Activated T-cell treated with anti-CD3 and anti-CD28 coated beads, Interleukin-2, amount 50 U/mL, for 72 hours (primary cell): ENCODE measurements at places on chromosomes 11 and 22. TPM values are rescaled to one million over a fixed set of nuclear protein-coding genes. Genes with fewer than 3 reads are reported as not detected.

- H3K27me3 ChIP-seq = peaks cover 27% of the 10 kb centered on the region
- H3K27ac ChIP-seq = peak overlapping the region; percentile 94
These were observed 796 bp upstream of the YIF1A start for GRCh38 chr11:66289548-66290329.

GRCh38 chr22:31212783-31213629, 908 bp downstream of the LIMK2 start:
- no peak for DNase-seq
- H3K27me3 ChIP-seq = no peaks in the 10 kb centered on the region
- H3K4me1 ChIP-seq = peaks cover 61% of the 10 kb centered on the region
- peak overlapping the region; percentile 90 for H3K4me3 ChIP-seq
- no peaks in the 10 kb centered on the region for H3K36me3 ChIP-seq

DNA sequence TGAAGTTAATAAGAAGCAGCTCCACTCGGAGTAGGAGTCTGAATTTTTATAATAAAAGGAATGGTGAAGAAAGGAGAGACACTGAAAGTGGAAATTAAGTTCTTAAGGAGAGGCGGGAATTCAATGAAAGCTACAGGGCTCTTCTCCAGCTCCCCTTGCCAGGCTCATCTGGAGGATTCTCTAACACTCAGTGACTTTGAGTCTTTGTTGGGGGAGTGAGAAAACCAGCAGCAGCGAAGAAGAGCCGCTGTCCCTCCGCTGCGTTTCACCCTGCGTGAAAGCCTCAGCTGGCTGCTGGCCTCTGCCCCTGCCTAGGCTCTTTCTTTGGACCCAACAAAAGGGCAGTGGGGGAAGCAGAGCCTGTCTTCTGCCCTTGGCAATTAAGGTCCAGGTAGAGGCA, 113.0 kb downstream of the NTM start:
- no peak overlapping the region for H3K27ac ChIP-seq
- no peak overlapping the region for H3K4me3 ChIP-seq
- H3K4me1 ChIP-seq = no peaks in the 10 kb centered on the region
- H3K36me3 ChIP-seq = no peaks in the 10 kb centered on the region

DNA sequence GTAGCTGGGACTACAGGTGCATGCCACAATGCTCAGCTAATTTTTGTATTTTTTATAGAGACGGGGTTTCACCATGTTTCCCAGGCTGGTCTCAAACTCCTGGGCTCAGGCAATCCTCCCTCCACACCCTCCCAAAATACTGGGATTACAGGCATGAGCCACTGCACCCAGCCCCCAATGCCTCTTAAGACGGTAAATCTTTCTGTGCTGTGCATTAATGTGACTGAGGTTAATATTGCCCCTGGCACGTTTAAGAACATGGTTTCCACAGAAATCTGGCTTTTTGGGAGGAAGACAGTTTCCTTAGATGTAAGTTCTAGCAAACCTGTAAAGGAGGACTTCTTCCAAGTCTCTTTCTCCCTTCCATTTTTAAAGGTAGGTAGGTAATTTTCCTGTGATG, 6.1 kb upstream of the HORMAD2 start:
- no peak overlapping the region for H3K4me3 ChIP-seq
- H3K27ac ChIP-seq = no peak overlapping the region
- no peak for DNase-seq
- H3K27me3 ChIP-seq = peaks cover 17% of the 10 kb centered on the region

The DRG1 gene
- 137 TPM for total RNA-seq

The PKP3 gene
- 1.2 TPM for total RNA-seq

The FAM180B gene
- 0.24 TPM for total RNA-seq

The MS4A2 gene
- not detected for total RNA-seq

The OR52N4 gene
- total RNA-seq = 1.4 TPM

The CDCA5 gene
- 174 TPM for total RNA-seq

The GLYAT gene
- not detected for total RNA-seq

The C11orf65 gene
- total RNA-seq = 1.2 TPM

The SOX10 gene
- total RNA-seq = not detected

The APLP2 gene
- 37.8 TPM for total RNA-seq
